ENCODE measurements at places on chromosomes 5 and 9. TPM values are rescaled to one million over a fixed set of nuclear protein-coding genes. Genes with fewer than 3 reads are reported as not detected.

Gene GBGT1
- 1.8 TPM for total RNA-seq

Gene SLC22A4
- 5.1 TPM for total RNA-seq

Gene ZNF879
- 3.9 TPM for total RNA-seq

Gene KIF12
- not detected for total RNA-seq

Gene ANKRD33B
- 5.9 TPM for total RNA-seq

Gene ANKRD55
- not detected for total RNA-seq

Gene FOXD1
- 1.4 TPM for total RNA-seq

Gene PDGFRB
- total RNA-seq: 297 TPM

Gene SLC1A3
- total RNA-seq: 10.3 TPM

Gene NUTM2F
- total RNA-seq: not detected

Gene KIF20A
- total RNA-seq: 63.9 TPM

Gene FPGS
- 96.0 TPM for total RNA-seq

Gene TAS2R1
- not detected for total RNA-seq

Gene SNCB
- total RNA-seq: not detected

Gene LPCAT1
- total RNA-seq: 44.1 TPM

Gene LYRM7
- 6.2 TPM for total RNA-seq

Gene DEPDC1B
- 11.3 TPM for total RNA-seq

Gene MYOZ3
- 0.39 TPM for total RNA-seq

Gene PLPPR1
- not detected for total RNA-seq

Gene LEAP2
- 0.37 TPM for total RNA-seq

Gene FAM221B
- not detected for total RNA-seq

Gene CAMK2A
- total RNA-seq: 0.73 TPM

Gene PCDHGC4
- 2.2 TPM for total RNA-seq

Gene TRIM36
- 0.39 TPM for total RNA-seq

Gene ANKDD1B
- total RNA-seq: 0.37 TPM

Gene GARIN3
- total RNA-seq: not detected

Gene NAA35
- 18.7 TPM for total RNA-seq

Gene DDX31
- total RNA-seq: 13.6 TPM

Gene BARX1
- under 0.01 TPM for total RNA-seq

Gene QRFP
- not detected for total RNA-seq

Gene NR4A3
- 0.37 TPM for total RNA-seq

Gene CTNND2
- under 0.01 TPM for total RNA-seq

Gene DNAJB5
- 7.6 TPM for total RNA-seq

Gene FAM169A
- total RNA-seq: under 0.01 TPM

Gene FGD3
- total RNA-seq: not detected

Gene FGF18
- total RNA-seq: not detected

Data from subcutaneous preadipocyte (primary cell).